ENCODE measurements at places on chromosomes 2 and 18.

DNA sequence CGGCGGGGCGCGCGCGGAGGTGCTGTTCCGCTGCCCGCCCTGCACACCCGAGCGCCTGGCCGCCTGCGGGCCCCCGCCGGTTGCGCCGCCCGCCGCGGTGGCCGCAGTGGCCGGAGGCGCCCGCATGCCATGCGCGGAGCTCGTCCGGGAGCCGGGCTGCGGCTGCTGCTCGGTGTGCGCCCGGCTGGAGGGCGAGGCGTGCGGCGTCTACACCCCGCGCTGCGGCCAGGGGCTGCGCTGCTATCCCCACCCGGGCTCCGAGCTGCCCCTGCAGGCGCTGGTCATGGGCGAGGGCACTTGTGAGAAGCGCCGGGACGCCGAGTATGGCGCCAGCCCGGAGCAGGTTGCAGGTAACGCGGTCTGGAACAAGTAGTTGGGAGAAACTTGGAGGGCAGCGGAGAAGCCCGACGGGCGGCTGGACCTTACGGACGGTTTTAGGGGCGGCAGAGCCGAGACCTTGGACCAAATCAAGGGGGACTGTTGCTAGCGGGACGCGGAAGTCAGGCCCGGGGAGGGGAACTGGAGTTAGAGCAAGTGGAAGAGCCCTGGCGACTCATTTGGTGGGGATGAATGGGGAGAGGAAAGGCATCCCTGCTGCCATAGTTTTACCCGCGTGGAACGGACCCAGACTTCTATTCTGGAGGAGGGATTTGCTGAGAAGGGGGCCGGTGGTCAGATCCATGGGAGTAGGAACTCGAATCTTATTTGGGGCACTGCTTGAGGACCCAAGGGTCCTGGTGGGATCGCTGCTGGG is 573 bp downstream of the IGFBP2 start:
- DNase-seq: no peak

GRCh38 chr2:167863377-167863776 is 384.0 kb downstream of the STK39 start:
- no peak for DNase-seq

- no peak for DNase-seq
These were observed at the start of gene PIEZO2 for GRCh38 chr18:11149441-11150270. PIEZO2 (minus strand) TSS chr18:11149569; CDS start chr18:11148588, 981 bp downstream.

GRCh38 chr18:67331857-67332256 is 184.7 kb downstream of the DSEL start:
- DNase-seq: no peak

- DNase-seq: no peak
These were observed 228.0 kb downstream of the CYP26B1 start for GRCh38 chr2:71919708-71920107.

GRCh38 chr18:45066210-45066609 is 385.5 kb downstream of the SETBP1 start:
- DNase-seq: no peak

- no peak for DNase-seq
These were observed 72.9 kb downstream of the TMEM182 start for GRCh38 chr2:102834523-102835273.

GRCh38 chr2:240513549-240514287 is 44.1 kb downstream of the ANKMY1 start:
- DNase-seq: no peak

GRCh38 chr2:18208956-18209355 is 330.5 kb downstream of the KCNS3 start:
- no peak for DNase-seq

GRCh38 chr2:25201794-25202193 is 33.4 kb upstream of the POMC start:
- DNase-seq: no peak

- DNase-seq: no peak
These were observed 228.0 kb upstream of the ID2 start for GRCh38 chr2:8453904-8454302.

- no peak for DNase-seq
These were observed 267.4 kb downstream of the MEIS1 start for GRCh38 chr2:66702301-66702700.

GRCh38 chr2:228867406-228867805 is 403.7 kb downstream of the PID1 start:
- no peak for DNase-seq

GRCh38 chr2:58702302-58702885 is 461.3 kb upstream of the FANCL start:
- DNase-seq: no peak

GRCh38 chr2:240631548-240632305 is 6.4 kb downstream of the GPR35 start:
- no peak for DNase-seq

DNA sequence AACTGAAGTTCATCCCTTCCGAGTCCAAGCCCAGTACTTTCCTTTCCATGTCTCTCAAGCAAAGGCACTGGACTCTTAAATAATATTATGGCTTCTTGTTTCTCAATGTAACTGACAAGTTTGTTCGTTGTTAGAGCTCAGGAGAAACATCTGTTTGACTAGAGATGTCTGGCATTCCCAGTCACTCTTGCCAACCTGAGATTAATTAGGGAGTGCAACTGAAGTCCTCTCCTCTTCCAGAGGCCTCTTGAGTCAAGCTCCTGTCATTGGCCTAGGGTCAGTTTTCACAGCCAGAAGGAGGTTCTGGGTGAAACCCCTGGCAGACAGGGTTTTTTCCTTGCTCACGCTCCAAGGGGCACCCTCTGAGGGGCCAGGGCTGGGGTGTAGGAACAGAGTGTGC is 196.1 kb downstream of the AGPS start:
- DNase-seq: no peak

GRCh38 chr2:207252416-207252815 is 86.7 kb upstream of the KLF7 start:
- DNase-seq: no peak

DNA sequence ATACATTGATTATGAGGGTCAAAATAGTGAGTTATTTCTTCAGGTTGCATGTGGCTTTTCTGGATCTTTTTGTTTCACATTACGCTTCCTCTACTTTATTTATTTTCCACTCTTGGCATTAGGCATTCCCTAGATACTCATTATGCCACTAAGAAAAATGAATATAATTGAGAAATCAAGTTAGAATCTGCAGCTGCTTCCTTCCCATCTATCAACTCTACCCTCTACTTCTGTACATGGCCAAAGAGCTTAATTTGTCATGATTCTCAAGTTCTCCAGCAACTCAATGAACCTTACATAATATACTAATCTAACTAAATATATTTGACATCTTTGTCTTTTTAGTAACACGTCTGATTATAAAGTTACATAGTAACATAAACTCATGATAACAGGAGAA is 598.1 kb upstream of the LRRTM4 start:
- DNase-seq: no peak

GRCh38 chr2:230335864-230336506 is 9.0 kb downstream of the SP140L start:
- no peak for DNase-seq

DNA sequence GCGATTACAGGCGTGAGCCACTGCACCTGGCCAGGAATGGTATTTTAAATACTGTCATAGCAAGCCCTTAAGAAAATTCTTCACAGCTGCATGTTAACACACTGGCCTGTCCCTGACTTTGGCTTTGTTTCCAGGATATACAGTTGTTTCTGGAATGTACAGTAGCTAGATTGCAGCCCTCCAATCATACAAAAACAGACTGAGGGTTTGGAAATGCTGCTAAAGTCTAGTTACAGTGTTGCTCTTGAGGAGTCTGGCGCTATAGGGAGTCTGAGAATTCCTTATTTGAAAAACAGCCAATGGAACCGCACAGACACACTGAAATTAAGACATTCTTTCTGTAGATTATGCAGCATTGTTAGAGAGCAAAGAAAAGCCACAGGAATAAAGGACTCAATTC is 37.7 kb downstream of the STON1 start:
- DNase-seq: no peak

GRCh38 chr2:43539436-43539835 is 56.4 kb downstream of the THADA start:
- no peak for DNase-seq

DNA sequence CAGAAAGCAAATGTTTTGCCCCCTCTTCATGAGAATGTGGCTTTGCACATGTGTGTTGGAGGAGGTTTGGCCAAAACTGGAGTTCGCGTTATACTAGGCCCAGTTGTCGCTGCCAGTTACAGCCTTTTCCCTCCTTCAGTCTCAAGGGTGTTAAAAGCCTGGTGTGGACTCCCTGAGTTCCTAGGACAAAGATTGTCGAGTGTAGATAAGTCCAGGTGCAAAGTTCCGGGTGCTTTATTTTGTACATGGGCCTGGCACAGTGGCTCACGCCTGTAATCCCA is 542 bp upstream of the RNF103 start:
- DNase-seq: no peak

- DNase-seq: no peak
These were observed 124.6 kb downstream of the TFCP2L1 start for GRCh38 chr2:121160366-121160765.

DNA sequence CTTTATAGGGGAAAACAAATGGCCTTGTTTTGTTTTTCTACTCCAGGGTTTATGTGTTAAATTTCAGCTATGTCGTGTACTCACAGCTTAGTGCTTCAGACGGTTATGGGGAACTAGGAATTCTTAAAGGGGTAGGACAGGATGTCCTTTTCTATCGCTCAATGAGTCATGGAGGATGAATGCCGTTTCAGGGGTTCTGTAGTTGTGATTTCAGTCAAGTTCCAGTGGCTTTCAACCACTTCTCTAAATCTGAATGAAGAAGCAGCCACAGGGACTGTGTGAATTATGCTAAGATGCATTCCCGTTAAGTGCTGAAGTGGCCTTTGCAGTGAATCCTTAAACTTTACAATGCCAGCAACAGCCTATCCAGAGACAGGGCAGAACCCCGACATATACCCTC is 1231.7 kb upstream of the ZEB2 start:
- DNase-seq: no peak

GRCh38 chr18:11162889-11163288 is 13.5 kb upstream of the PIEZO2 start:
- DNase-seq: no peak

DNA sequence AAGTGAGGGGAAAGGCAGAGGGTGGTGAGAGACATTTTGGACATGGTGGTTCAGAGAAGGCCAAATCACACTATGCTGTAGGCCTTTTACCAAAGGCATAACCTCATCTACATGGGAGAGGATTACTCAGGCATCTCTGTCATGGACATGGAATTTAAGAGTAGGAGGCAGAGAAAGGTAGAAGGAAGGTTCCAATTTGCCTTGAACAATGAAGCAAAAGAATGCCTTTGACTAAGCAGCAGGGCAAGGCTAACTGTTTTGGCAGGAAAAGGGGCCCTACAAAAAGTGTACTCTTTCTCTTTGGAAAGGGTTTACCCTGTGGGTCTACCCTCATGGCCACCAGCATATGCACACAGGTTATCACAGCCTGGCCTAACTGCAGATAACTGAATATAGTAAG is 45.6 kb upstream of the RNU4ATAC start:
- DNase-seq: no peak

GRCh38 chr2:47038656-47039488 is 116.2 kb downstream of the STPG4 start:
- no peak for DNase-seq

DNA sequence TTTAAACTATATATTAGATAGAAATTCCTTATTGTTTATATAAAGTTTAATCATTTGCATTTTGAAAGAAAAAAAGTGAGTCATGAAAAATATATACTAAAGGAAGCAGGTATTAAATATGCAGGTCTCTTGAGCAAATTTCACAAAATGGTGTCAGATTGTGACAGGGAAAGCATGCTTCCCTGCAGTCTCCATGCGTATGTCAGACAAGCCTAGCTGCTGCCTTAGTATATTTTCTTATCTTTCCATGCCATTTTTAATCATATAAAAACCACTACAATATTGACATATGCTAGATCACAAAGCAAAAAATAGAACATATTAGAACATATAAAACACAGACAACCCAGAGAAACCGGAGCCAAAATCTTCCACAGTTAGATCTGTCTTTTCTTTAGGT is 1137.7 kb upstream of the DDX18 start:
- no peak for DNase-seq

GRCh38 chr18:36628435-36629137 is 200.2 kb downstream of the TPGS2 start:
- no peak for DNase-seq

- DNase-seq: no peak
These were observed 135.7 kb downstream of the ARHGAP28 start for GRCh38 chr18:6865251-6865650.

- DNase-seq: no peak
These were observed 52.0 kb downstream of the KIF5C start for GRCh38 chr2:148926981-148927401.

All from right renal cortex interstitium (tissue), 3 donors.